ENCODE measurements at places on chromosomes 3 and 15.

DNA sequence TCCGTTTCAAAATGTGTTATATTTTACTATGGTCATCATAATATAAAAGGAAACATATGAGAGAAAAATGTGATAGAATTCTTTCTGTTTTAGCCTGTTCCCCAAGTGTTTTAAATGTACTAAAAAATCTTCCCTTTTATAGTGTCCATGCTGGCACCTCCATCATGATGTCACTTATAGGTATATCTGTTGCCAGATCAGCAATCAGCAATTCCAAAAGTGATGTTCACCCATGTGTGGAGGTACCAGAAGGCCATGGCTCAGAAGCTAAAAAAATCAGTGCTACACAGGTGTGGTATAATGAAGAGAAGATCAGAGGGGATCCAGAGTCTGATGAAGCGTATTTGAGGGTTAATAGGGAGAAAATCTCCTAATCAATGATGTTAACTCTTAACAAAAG, 1.1 kb upstream of the GPR15 start:
- no peak for DNase-seq

DNA sequence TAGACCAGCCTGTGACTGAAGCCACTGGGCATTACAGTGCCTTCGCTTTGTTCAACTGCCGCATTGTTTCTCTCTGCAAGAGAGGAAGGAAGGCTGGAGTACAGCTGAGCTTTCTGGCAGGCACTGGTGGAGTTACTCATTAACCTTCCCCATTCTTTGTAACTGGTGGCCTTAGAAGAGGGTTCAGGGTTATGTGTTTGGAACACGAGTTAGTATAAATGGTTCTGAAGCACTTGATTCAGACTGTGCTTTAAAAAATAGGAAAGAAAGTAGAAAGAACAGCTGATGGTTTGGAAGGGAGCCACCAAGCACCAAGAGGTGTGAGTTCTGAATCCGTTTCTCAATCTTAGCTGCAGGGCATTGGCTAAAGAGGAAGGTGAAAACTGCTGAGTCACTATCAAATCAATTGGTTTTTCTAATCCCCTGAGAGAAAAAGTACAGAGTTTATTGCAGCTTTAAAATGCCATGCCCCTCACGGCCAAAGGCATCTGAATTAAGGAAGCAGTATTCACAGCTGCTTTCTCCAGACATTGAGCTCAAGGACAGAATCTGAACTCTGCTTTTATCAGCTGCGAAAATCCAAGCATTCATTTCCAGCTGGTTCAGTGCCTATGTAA, 3.6 kb downstream of the HGD start:
- DNase-seq, result no peak

DNA sequence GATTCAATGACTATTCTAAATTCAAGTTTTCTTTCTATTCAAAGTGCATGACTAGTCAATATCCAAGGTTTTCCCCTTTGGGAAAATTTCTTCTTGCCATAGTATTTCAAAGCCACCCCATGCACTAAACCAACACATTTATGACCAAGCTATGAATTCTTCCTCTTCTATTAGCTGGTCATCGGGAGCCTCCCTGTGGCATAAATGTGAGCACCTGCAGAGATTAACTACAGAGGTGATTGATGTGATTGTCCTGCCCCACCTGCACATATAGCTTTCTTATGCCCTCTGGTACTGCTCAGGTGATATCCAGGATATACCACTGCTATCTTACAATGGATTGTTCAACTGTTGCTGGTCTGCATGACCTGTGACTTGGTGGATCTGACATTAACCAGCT, 694.9 kb downstream of the ZBBX start:
- DNase-seq, result no peak

DNA sequence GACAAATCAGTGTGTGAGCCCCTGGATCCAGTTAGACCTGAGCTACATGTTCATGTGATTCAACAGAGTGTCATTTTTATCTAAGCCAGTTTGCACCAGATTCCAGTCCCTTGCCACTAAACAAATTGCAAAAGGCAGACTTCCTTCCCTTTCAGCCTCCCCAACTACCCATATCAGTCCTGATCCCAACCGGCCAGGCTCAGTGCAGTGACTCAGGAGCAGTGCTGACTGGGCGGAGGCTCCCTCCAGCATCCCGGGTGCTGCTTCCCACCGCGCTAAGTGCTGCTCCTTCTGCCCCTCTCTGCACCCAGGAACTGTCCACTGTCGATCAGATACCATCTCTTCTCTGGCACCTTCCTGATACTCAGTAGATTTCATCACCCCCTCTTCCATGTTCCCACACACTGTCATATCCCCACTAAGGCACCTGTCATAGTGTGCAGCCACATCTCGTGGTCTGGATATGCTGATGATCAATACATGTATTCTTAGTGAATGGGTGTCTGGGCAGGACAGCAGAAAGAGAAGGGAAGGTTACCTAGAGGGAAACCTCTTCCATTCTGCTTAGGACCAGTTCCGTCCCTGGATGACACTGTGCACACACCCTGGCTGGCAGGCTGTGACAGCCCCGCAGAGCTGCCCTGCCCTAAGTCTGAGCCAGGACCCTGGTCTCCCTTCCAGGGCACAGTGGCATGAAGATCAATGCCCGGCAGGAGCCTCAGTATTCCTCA, 108.8 kb upstream of the RAD18 start:
- no peak for DNase-seq

DNA sequence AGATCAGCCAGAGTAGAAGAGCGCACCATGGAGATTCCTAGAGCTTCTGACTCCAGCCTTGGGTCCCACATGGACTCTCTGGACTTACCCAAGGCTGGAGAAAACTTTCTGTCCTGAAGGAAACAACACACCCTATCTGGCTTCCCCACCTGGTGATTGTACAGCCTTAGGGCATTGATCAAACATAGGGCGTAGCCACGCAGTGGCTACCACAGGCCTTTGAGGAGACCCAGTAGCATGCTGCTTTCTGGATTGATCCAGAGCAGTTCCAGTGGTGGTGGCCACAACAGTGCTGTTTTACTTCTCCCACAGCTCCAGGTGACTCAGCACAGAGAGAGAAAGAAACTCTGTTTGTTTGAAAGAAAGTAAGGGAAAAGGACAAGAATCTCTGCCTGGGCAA, 23.5 kb downstream of the PYDC2 start:
- no peak for DNase-seq

DNA sequence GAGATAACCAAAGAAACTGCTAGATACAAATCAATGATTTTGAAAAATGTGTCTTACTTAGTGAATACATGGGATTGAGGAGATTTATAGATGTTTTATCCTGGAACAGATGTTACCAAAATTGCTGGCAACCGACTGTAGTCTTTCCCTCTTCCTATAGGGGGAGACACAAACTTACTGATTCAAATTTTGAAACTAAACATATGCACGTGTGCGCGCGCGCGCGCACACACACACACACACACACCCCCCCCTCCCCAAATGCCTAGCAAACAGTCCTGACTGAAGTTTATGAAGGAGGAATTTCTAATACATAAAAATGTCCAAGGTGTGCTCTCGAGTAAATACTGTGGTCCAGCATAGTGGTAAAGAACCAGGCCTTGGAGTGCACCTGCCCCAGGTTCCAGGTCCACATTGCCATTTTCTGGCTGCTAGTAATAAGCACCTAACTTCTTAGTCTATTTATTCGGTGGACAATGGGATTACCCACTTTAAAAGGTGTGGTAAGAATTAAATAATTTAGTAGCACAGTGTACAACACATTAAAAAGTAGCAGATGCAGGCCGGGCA, 18.5 kb upstream of the C3orf62 start:
- DNase-seq, result no peak

GRCh38 chr15:99120050-99120777, 15.3 kb downstream of the SYNM start:
- DNase-seq, result no peak

DNA sequence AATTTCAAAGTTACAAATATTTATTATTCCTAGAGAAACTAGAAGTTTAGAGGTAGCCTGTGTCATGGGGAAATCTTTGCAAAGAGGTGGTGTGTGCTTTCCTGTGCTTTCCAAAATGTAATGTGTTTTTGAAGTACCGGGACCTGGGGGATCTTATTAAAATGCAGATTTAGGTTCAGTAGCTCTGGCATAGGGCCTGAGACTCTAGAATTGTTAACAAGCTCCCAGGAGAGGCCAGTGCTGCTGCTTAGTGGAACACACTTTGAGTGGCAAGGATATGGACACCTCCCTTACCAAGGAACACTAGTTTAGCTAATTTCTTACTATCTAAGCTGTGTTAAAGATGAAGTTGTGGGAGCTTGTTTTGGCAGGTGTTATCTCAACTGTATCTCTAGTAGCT, 428.9 kb downstream of the VGLL3 start:
- DNase-seq, result no peak

- DNase-seq, result no peak
Measured at GRCh38 chr3:112000966-112001365, 2.2 kb downstream of the TAGLN3 start.

DNA sequence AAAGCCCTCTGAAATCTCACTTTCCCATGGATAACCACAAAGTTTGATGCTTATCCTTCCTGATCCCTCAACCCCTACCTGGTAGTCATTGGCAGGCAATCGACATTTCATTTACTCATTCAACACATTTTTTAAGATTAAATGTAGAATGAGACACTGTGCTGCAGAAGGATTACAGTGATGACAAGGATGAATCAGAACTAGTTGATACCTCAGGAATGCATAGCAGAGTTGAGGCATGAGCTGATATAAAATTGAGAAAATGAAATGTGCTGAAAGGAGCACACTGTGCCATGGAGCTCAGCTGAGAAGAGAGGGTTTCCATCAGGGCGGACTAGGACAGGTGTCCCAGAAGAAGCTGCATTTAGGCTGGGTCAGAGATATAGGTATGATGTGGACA, 48.9 kb upstream of the ACTL6A start:
- DNase-seq, result no peak

DNA sequence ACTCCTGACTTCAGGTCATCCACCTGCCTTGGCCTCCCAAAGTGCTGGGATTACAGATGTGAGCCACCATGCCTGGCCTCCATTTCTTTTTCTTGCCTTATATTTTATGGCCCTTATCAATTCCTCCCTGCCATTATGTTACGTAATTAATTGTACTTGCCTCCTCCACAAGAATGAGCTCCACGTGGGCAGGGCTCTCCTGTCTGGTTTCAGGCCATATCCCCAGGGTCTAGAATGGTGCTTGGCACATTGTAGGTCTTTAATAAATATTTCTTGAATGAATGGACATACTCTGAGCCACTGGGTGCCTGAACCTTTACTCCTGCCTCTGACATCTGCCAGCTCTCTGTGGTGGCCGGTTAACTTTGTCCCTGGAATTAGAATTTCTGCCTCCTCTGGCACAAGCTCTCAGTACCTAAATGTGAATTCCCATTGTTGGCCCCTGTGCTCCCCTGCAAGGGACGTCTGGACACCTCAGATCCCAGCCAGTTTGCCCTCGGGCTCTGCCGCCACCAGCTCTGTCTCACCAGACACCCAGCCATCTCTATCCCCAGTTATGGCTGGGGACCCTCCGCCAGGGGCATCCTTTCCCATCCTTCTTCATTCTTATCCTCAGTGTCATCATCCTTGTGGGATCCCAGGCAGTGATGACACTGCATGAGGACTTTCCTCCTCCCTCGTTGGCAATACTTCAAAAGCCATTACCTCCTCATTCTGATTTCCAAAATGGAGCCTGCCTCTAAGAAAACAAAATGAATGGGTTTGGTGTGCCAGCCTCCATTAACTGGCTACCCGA, 165.6 kb upstream of the SMAD3 start:
- no peak for DNase-seq

DNA sequence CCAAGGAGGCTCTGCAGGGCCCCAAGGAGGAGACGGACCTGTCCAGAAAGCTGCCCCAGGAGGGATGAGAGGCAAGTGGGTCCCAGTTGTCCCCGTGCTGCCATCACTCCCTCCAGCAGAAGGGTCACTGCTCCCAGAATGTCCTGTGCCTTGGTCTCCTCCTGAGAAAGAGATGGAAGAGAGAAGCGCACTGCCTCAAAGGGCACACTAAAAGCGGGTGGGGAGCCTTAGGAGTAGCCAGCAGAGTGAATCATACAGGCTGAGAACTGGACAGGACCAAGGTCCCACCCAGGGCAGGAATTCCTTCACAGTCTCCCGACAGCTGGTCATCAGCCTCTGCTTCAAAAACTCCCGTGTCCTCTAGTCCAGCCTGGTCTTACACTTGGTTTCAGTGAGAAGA, 4.6 kb downstream of the THPO start:
- DNase-seq, result no peak

DNA sequence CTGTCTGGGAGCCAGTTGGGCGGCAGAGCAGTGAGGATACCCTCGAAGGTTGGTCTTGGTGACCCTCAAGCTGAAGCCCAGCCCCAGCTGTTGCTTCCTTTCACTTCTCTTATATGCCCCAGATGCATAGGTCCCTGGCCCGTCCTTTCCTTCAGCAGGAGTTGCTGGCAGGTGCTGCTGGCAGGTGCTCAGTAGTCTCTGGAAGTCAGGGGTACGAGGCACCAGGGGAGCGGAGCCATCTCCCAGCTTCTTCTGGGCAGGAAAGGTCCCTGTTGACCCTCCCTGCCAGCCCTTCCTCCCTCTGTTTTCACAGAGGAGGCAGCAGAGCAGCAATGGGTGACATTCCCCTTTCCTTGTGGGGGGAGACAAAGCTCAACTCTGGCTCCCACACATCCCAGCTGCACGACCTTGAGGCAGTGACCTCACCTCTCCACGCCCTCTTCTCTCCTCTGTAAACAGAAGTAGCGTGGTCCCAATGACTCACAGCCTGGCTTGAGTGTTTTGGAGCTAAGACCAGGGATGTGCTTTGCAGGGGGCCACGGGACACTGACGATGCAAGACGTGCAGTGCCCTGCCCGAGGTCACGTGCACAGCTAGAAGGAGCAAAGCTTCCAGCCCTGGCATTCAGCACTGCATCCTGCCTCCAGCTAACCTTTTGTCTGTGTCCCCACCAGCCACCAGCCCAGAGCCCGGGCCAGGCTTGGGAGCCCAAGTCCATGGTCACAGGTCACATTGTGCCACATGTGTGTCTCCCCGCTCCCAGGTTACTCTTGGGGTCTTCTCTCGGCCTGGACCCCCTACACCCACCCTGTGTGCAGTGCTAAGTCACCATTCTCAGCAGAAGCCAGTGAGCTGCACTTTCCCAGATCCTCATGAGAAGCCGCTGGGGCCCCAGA, 49.7 kb downstream of the SLC6A6 start:
- no peak for DNase-seq

DNA sequence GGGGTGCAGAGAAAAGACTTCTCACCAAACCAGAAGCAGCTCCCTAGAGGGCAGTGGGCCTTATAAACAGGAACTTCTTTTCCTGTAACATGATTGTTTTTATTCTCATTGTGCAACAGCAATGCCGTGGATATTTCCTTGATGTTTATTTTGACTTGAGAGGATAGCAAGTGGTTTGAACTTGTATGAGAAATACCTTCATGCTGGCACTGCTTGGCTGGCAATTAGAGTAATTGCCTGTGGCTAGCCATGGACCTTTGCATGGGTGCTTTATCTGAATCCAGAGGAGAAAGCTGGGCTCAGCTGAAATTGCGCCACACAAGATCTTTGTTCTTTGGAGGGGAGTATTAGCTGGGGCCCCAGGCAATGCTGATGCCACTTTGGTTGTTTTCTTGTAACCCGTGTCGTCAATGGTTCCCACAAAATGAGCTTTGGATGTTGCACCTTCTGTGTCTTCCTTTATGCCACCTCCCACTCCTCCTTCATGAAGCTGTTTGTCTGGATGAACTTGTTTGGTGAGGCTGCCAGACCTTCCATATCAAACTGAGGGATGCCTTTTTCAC, 37.9 kb downstream of the CMTM8 start:
- no peak for DNase-seq
